Urinary bladder (tissue), 4 donors: ENCODE measurements at places on chromosomes 7 and 10. TPM values are rescaled to one million over a fixed set of nuclear protein-coding genes. Genes with fewer than 3 reads are reported as not detected.

GOLGA7B gene
- 0.56 TPM for polyA plus RNA-seq

CHCHD3 gene
- polyA plus RNA-seq, result 56.5 TPM

FAM53B gene
- polyA plus RNA-seq, result 15.9 TPM

HOXA4 gene
- polyA plus RNA-seq, result 6.0 TPM

OR2A7 gene
- polyA plus RNA-seq, result 1.2 TPM

RP9 gene
- 10.1 TPM for polyA plus RNA-seq

SCRN1 gene
- 39.6 TPM for polyA plus RNA-seq

ACHE gene
- 4.3 TPM for polyA plus RNA-seq
